Epithelial cell of esophagus (primary cell): ENCODE measurements at places on chromosomes 1 and 21.

- DNase-seq, result no peak
Observed at GRCh38 chr1:2470290-2471158, 5.6 kb upstream of the PLCH2 start.

DNA sequence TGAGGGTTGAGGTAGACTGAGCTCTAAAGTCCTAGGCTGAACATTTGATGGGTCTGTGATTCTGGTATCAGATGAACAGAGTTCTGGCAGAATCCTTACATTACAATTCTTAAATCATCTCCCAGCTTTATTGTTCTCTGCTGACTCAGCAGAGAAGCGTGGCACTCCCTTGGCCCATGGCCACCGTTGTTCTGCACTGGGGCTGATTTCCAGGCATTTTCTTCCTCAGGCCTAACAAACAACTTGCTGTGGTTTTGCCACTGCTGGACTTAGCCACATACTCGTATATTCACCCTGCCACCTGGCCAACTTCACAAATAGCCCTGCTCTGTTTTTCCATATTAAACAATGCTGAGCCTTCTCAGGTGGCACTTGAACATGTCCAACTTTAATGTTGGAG, 223.2 kb downstream of the TNR start:
- peak; percentile 33 for DNase-seq

- no peak for DNase-seq
Observed at GRCh38 chr1:61123326-61123725, 41.0 kb downstream of the NFIA start.

GRCh38 chr1:17686258-17686657, 68.9 kb upstream of the ACTL8 start:
- DNase-seq, result no peak

DNA sequence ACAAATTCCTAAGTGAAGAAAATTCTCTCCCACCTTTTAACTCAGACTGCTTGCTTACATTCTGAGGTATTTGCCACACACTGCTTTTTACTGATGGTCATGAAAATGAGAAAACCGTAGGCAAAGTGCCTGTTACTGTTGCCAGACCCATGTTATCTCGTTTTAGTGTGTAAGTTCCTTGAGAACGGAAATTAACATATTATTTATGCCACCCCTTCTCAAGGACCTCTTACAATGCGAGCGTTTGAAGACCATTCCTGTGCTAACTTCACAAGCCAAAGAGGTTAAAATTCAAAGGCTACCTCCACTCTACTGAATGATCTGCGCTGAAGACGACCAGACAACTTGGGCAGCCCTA, 509 bp downstream of the NVL start:
- DNase-seq, result no peak

DNA sequence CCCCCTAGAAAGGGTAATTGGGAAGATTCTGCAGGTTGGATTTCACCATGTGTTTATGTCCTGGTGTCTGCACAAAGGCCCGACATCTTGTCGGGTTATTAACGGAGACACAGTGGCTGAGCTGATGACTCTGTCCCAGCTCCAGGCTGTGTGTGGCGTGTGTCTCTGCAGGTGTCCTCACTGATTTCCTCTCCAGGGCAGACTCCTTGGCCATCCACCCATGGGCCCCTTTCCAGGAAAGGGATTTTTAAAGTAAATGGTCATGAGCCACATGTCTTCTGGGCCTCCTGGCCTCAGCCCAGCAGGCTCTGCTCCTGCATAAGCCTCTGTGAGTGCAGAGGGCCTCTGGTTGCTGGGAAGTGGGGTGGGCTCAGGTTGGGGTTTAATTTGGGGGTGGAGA, 418.7 kb upstream of the VAMP3 start:
- DNase-seq, result no peak

DNA sequence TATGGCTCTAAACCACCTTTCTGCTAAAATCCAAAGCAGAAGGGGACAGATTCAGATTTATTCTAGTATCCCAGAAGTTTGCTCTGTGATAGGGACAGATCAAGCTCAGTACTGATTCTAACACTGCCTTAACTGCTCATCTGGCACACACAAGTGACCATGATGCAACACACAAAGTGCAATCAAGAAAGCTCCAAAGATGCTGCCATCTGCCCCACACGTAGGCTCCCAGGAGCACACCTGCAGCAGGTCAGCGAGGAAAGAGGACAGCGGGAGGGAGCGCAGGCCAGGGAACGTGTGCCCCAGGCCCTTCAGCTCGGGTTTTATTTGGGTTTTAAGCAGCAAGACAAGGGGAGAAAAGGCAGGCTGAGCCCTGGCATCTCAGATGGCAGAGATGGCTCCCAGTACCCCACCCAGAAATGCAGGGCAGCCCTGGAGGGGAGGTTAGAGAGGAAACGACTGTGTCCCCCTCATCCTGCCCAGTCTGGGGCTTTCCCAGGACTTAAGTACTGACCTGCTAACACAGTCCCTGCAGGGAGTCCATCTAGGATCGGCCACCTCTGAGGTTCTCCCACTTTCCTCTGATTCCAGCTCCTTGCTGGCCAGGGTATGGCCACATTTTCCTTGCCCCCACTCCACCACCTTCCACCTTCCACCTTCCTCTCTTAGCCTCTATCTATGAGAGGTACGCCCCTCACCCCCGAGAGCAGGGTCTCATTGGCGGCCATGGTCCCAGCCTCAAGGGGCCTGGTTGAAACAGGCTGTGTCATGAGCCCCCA, 1.2 kb downstream of the TRIM11 start:
- peak; percentile 20 for DNase-seq

GRCh38 chr1:150282558-150282958, 204 bp downstream of the CIART start:
- no peak for DNase-seq

DNA sequence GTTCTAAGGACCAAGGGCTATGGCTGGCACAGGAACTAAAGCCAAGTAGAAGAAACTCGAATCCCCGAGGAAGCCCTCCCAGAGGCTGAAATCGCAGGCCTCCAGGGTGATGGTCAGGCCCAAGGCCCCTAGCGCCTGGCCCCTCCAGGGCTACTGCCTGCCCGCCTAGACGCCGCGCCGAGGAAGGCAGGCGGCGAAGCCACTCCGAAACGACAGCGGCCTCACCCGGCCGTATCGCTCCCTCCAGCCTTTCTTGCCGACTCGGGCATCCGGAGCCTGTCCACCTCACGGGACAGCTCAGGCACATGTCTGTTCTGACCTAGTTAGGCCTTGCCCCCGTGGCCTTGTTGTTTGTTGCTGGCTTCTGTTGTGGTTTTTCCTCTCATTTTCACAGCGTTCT, 9.7 kb upstream of the LHX8 start:
- no peak for DNase-seq

- DNase-seq, result no peak
Observed at GRCh38 chr1:9071554-9072235, 2.3 kb upstream of the SLC2A5 start.

DNA sequence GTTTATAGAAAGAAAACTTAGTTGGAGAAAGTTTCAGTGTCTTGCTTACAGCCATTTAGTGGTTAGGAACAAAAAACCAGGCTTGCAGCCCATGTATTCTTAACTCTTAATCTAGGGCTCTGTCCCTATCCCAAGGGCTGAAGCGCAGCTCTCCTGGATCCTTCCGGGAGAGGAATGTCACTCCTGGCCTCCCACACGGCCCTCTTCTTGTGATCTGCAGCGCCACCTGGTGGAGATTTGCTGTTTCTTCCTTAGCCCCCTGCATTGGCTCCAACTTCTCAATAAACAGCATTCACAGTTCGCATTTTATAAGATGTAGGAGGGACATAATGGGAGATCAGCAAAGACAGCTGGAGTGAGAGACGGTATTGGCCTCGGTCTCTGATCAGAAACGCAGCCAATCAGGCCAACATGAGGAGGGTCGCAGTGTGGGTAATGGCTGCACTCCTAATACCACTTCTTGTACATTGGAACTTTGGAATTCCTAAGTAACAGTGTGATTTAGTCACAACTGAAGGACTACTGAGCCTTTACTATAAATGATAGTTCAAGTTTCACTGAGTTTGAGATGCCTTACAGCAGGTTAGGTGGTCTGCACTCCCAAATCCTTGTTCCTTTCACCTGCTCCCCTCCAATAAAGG, 283.4 kb downstream of the ASTN1 start:
- peak; percentile 76 for DNase-seq

DNA sequence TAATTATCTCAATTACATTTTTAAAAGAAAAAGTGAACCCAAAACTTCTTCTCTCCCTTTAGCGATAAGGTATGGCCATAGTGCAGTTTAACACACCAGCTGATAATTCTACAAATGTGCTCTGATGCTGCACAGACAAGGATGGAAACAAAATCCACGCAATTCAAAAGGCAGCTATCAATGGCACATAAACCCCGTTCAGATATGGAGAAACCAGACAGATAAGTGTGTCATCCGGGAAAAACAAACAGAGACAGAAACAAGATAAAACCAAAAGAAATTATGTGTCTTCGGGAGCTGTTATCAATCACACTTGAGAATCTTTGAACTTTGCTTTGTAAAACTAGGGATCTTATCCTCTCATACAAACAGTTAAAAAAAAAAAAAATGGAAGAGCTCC, 73.6 kb downstream of the SIPA1L2 start:
- DNase-seq, result no peak

DNA sequence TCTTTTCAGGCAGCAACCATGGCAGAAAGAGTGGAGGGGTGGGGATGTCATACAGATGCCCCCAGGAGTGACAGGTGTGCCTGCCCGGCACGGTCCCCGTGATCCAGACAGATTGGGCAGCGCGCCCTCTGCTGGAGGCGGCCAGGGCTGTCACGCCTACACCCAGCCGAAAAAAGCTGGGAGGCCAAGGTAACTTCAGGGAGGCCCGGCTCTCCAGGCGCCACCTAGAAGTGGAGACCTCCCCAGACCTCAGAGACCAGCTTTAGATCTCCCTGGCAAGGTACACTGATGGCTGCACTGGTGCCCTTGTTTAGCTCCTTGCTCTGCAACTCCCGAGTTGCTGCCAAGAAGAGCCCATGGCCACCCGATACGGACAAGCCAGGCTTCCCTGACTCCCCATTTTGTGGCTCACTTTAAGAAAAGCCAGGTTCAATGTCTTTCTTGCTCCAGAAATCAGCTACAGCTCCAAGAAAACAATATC, 6.6 kb downstream of the GOLT1A start:
- peak; percentile 55 for DNase-seq

- DNase-seq, result no peak
Observed at GRCh38 chr1:85462931-85463649, 1.9 kb downstream of the DDAH1 start.

- DNase-seq, result no peak
Observed at GRCh38 chr1:198604975-198605374, 33.9 kb upstream of the PTPRC start.

GRCh38 chr1:147545133-147545532, 3.8 kb downstream of the BCL9 start:
- peak; percentile 95 for DNase-seq

- DNase-seq, result no peak
Observed at GRCh38 chr1:84615790-84616189, 41.5 kb upstream of the CTBS start.

DNA sequence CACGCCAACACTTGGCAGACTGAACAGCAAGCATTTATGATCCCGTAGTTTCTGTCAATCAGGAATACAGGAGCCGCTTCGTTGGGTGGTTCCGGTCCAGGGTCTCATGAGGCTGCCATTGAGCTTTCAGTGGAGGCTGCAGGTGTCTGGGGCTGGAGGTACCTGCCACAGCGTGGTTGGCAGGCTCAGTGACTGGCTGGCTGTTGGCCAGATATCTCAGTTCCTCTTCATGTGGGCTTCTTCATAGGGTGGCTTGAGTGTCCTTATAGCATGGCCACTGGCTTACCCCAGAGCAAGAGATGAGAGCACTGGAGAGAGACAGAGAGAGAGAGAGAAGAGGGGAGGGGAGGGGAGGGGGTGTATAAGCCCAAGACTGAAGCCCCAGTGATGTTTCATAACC, 29.3 kb downstream of the PIK3CD start:
- DNase-seq, result no peak

DNA sequence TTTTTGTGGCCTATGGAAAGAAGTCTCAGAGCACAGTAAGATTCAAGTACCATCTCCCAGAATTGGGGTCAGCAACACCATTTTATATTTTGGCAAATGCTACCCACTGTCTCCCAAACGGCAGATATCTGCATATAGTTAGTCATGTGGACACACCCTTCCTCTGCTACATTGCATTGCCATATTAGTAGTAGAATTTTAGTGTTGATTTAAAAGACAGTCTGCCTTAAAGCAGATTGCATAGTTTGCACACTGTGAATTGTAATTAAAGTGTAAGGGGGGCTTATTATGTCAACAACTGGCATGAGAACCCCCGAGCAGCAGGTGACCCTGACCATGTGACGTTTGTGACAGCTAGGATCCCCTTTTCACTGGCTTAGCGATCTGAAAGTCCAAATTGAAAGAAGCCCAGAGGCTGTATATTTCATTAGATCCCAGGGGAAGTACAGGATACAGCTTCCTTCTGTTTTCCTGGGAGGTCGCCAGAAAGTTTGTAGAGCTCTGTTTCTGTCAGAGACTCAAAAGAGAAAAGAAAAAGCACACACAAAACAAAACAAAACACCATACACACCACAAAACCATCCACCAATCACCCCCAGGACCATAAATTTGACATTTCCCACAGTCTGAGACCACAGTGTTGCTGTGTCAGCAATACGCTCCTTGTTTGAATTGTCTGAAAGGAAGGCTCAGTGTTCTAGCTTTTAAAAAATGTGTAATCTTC, 172.4 kb downstream of the NFIA start:
- peak; percentile 58 for DNase-seq
